Spinal cord (tissue), 10 donors: ENCODE measurements at places on chromosomes 4 and X.
A peak's percentile ranks its signal among the peaks of the same experiment; 100 is the strongest.

DNA sequence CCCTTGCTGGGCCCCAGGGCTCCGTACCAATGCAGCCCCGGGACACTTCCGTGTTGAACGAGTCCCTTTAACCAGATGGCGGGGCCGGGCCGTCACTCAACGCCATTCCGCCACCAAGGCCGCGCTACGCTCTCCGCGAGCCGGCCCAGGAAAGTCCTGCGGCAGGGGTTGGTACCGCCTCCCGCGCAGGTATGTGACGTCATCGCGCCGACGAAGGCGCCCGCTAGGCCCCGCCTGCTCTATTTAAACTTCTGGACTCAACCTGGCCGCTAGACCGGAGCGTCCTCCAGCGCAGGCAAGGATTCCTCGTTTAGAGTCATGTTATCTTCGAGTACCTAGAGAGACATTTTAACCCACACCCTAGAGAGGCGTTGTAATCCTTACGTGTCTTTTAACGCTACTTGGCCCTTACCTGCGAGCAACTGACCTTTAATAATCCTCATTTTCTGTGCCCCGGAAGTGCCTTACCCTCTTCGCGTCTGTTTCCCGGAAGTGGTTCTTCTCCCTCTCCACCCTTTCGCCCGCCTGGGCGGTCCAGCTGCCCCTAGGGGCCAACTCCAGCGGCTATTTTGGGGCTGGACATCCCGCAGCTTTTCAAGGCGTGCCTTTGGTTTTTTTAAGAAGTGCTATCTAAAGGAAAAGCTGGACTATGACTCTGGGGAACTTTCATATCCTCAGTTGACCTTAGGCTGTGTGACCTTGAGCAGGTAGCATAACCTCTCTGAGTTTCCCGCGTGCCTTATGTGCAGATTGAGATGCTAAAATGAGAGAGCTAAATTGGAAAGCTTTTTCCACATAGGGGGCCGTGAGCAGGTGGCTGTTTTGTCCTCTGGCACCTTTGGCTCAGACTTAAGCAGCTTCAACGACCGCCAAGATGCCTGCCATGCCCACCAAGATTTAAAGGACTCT lies at the start of gene PNPLA4:
Gene PNPLA4, minus strand, starts transcription at position 155 of the 909 bp plus-strand sequence. CDS start 1,294 bp downstream, outside the sequence.
- peak; percentile 93 for DNase-seq

GRCh38 chrX:150844016-150844415 lies 54.5 kb downstream of the CD99L2 start:
- DNase-seq: no peak

DNA sequence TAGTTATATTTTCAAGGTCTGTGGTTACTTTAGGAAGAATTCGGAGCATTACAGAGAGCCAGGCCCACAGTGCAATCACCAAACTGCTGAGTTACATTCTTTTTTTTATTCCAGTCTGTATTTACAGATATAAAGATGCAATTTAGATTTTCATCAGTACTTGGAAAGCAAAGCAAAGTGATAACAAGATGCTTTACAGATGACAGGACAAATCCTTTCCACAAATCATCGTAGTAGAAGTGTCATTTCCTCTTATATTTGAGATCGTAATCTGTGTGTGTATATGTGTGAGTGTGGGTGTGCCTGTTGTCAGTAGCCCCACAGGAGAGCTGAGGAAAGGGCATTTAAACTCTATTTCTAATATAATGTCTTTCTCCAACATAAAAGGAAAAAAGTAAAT lies 1893.7 kb downstream of the STIM2 start:
- no peak for DNase-seq

DNA sequence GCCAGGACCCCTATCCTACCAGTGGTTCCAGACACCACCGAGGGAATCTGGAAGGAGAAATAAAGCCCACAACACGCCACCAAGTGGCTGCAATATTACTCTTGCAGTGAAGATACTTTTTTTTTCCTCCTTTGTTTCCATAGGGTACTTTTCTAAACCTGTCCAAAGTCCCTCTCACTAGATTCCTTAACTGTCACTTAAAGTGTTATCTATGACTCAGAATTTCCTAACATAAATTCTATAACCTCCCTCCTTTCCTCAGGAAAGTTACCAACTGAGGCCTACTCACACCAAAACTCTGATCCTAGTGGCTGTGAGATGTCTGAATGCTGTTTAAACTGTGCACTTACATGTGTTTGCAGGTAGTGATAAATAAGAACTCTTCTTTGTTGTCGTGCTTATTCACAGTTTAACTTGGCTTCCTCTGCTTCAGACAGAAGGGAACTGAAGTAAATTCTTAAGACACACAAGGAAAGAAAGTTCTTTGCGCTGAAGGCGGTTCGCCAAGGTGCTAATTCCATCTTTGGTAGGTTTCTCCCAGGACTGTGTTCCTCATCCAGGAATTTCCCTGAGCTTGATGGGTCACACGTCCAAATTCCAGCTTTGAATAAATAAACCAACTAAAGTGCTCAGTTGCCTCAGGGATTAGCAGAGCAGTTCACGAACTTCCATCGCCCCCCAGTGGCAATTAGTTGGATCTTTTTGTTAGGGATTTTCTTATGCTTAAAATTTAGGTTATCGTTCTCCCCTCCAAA lies 10.7 kb upstream of the HCCS start:
- DNase-seq: peak; percentile 22

- DNase-seq: no peak
These were observed 23.0 kb downstream of the LDB2 start for GRCh38 chr4:16875487-16875886.

DNA sequence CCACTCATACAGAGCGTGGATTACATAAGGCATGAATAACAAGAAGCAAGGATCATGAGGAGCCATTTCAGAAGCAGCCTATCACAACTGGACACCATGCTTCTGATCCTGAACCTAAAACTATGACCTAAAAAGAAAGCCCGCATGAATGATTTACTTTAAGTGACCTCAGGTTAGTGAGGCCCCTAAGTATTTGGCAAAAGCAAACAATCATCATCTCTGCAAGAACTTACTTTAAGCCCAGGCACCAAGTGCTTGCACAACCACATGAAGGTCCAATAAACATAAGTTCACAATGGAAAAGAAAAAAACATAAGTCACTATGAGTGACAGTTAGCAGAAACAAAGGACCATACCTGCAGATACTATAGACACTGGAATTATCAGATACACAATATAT lies 7.9 kb upstream of the MBTPS2 start:
- no peak for DNase-seq

DNA sequence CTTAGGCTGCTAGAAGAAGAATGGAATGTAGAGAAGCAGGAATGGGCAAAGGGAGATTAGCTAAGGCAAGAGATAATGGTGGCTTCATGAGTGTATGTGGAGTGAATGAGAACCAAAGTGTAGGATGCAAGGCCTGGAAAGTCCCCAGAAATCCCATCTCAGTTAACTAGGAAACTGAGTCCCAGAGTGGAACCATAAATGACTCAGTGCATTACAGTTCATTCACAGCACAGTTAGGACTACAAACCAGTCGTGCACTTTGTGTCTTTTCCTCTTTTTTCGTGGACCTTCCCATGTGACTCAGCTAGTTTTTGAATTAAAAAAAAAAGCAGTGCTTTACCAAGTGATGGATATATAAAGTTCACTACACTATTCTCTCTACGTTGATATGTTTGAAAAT lies 27.7 kb upstream of the REST start:
- DNase-seq: no peak

GRCh38 chr4:87567191-87567590 lies 38.0 kb upstream of the SPARCL1 start:
- DNase-seq: no peak

DNA sequence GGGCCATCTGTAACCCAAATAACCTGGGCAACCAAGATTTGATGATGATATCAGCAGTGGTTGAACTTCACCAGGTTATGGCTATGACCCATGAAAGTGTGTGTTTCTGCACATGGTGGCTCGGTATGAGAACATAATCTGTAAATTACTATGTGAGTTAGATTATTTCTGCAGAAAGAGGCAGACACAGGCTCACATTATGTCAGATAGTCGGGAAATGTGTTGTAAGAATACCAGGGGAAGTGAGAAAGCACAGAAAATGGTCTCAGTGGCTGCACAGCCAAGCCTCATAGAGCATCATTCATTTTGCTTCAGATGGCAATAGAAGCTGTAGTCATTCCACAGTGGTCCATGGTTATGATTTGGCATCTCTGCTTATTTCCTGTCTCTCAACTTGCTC lies 63.0 kb upstream of the RBPJ start:
- no peak for DNase-seq

GRCh38 chr4:110442788-110443187 lies 33.2 kb upstream of the ENPEP start:
- DNase-seq: no peak

DNA sequence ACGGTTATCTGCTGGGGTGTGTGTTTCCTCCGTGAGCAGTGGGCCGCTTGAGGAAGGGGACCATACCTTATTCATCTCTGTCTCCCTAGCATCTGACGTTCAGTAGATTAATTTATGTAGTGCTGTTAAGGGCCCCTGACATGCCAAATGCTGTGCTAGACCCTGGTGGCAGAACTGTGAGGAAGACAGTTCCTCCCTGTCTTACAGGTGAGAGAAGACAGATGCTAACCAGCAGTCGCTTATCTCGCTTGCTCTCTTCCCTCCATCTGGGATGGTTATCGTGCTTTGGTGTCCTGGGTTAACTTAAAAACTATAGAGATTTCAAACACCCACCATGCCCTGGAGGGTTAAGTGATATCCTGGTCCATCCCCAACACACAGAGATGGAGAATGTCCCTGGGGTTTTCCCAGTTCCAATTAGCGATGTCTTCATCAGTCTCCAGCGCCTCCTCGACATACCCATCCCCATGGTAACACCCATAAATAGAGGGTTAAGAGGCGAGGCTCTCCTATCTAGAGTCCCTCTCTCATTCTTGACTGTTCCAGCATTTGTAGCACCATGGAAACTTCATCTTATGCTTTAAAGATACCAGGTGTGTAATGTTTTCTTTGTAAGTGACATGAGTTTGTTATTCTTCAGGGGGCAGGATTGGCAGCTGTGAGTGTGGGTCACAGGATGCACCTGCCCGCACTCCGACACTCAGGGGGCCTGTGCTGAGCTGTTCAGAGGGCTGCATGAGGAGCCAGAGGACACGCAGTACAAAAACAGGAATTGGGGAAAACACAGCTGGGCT lies 135.2 kb downstream of the STK32B start:
- no peak for DNase-seq

DNA sequence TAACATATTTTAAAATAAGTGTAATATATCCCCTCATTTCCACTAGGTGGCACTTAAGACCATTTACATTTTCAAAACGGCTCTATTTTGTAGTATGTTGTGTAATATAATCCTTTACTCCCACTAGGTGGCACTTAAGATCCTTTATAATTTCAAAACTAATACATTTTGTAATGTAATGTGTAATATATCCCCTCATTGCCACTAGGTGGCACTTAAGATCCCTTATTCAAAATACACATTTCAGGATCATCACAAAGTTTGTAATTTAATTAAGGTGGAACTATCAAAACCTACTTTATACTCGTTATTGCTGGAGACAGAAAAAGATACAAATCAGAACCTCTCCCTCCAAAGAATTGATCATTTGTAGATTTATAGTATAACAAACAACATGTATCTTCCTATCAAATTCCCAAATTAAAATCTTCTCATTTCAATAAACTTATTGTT lies 132.5 kb downstream of the ARHGAP6 start:
- peak; percentile 79 for DNase-seq

DNA sequence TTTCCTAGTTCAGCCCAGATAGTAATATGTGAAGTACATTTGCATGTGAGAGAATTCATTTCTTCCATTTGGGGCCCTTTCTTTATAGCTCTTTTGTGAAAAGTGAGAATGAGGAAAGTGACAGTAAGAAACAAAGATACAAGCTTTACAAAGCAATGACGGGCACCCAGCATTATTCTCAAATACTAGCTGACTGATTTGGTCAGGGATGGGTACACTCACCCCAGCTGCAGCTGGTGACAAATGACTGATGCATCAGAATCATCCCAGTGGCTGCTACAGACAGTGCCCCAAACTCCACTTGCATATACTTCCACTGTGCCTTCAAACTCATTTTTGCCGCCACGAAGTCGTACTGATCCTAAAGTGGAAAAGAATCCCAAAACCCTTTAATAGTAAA lies 14.8 kb downstream of the PRSS12 start:
- no peak for DNase-seq

GRCh38 chr4:101685126-101685525 lies 105.4 kb upstream of the BANK1 start:
- no peak for DNase-seq

DNA sequence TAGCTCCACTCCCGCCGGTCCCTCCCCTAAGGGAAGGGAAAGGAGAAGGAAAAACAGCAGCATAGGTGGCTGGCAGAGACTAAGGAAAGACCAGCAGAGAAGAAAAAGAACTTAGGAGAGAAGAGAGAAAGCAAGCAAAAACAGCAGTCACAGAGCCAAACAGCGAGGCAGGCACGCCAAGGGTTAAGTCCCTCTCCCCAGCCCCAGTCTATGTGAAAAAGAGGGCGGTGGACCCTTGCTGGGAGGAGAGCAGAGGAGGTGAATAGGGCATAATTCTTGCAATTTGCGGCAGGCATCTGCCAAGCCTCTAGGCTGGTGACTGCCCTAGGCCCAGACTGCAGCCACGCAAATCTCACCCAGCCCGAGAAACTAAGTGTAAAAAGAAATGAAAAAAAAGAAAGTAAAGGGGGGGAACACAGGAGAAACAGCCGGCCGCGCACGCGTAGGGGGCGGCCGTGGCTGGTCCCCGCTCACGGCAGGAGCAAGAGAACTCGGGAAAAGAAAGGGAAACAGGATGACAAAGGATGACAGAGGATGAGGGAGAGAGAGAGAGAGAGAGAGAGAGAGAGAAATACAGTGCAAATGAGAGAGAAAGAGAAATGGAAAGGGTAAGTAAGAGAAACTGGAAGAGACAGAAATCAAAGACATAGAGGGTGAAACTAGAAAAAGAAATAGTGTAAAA lies 48.6 kb downstream of the MAGEA9 start:
- DNase-seq: peak; percentile 15

DNA sequence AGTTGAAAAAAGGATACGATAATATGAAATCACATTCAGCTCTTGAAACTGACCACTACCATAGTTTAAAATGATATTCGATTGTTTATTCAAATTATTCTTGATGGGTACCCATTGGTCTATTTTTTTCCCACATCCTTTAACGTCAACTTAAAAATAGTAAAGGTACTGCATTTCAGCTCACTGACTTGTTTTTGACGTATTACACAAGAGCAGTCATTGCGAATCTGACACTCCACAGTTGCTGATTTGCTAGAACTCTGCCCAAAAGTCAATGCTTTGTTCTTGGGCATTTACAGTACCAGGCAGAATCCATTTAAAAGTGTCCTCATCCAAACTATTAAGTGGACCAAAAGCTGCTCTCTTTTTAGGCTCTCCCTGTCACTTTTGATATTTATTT lies 1.2 kb upstream of the PDS5A start:
- DNase-seq: no peak

GRCh38 chr4:16075061-16075460 lies 8.8 kb downstream of the PROM1 start:
- no peak for DNase-seq
